Effector memory CD8-positive, alpha-beta T cell (primary cell): ENCODE measurements at places on chromosomes 4 and X.

DNA sequence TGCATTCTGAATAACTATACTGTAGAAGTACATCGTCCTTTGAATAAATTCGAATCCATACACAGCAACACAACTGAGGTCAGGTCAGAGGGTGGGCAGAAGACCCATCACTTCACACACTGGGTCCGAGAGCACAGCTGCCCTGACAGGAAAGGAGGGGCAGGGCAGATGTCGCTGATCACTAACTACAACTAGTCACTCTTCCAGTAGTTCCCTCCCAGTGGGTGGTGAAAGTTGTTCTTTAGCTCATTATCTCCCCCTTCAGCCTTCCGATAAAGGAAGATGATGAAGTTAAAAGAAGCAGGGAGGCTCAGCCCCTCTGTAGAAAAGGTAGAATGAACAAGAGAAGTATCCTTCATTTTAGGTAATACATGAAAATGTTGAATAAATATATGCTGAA, 278.9 kb downstream of the INPP4B start:
- peak; percentile 15 for DNase-seq

DNA sequence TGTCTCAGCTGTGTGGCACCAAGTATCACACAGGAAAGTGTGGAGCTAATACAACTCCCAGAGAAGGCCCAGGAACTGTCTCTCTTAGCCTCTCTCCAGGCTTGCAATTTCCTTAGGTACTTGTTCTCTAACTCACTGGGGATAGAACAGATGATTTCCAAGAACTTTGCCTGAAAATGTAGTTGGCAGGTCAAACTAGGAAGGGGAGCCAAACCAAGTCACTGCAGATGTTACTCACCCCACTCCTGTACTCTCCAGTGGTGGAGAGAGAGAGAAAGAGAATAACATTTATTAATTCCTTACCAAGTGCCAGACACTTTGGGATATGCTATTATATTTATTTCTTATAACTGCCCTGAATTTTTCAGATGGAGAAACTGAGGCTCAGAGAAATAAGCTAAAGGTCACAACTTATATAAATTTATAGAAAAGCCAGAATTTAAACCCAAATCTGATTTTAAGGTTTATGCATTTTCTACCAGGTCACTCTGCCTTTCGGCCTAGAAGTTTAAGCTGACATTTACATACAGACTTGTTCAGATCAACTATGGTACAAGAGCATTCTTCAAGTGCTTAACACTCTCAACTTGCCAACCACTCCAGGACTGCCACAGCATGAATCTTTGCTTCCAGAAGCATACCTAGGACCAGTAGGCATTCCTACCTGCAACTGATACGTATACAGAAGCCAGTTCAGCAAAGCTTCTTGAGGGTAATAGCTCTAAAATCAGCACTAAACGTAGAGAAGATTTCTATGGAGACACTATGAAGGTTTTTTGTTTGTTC, 248.6 kb upstream of the ETNPPL start:
- no peak for DNase-seq

- no peak for DNase-seq
These were observed 7.8 kb upstream of the GPR82 start for GRCh38 chrX:41716222-41716621.

- DNase-seq = no peak
These were observed at the start of gene SMARCA1 for GRCh38 chrX:129523079-129523911. TSS of gene SMARCA1 (minus strand) at chrX:129523490. CDS start at chrX:129523370, 120 bp downstream.

- DNase-seq = no peak
These were observed 79.5 kb upstream of the ATP6AP2 start for GRCh38 chrX:40501164-40501855.

DNA sequence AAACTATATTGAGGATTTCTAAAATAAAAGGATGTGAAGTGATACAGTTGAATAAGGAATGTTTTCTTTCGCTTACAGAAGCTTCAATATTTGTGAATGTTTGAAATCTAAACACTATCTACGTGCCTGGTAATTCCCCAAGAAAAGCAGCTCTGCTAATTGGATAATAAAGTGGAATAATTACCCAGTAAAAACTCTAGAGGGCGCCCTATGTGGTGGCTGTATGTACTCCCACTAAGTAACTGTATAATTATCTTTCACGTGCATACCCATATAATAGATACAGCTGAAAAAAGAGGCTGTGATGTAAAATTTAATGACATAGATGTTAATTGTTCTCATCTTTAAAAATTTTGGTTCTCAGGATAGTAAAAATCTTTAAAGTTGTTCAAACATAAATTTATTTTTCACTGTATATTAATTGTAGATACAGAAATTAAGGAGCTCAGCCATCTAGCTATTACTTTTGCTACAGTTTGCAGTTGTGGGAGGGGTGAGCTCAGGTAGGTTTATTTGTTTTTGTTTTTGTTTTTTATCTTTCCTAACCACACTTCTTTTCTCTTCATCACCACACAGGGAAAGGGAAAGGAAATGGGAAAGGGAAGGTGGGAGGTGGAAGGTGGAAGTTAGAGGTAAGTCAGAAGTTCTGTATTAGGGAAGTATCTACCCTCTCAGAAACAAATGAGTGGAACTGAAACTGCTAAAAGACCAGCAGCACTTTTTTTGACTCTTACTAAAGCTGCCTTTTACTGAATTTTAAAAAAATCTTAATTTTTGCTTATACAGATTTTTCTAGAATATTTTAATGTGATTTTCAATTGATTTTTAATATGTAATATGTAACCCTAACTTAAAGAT, 151.7 kb upstream of the RPS6KA6 start:
- DNase-seq = no peak

DNA sequence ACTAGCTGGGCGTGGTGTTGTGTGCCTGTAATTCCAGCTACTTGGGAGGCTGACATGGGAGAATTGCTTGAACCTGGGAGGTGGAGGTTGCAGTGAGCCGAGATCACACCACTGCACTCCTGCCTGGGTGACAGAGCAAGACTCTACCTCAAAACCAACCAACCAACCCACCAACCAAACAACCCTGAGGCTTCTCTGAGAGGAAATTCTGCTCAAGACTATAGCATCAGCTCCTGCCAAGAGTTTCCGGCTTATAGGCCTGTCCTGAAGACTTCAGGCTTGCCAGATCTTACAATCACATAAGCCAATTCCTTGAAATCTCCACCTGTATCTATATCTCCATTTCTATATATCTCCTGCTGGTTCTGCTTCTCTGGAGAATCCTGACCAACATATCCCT, 173.8 kb upstream of the TBC1D9 start:
- no peak for DNase-seq

- no peak for DNase-seq
These were observed 180.0 kb upstream of the LNX1 start for GRCh38 chr4:53771326-53771725.

DNA sequence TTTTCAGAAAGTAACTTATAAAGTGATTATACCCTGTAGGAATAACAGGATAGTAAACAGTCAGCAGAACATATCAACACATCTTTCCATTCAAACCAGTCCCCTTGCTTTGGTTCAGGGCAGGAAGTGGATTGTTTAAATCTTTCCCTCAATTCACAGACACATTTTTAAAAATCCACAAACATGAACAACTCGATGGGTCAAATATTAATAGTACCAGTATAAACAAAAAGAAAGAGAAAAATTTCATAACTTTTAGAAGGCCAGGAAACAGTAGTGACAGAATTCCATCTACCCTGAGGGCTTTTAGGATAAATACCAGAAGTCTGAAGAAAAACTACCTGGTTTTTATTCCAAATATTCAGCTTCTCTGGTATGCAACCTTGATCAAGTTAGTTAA, 1072.8 kb upstream of the PABPC4L start:
- DNase-seq = no peak

DNA sequence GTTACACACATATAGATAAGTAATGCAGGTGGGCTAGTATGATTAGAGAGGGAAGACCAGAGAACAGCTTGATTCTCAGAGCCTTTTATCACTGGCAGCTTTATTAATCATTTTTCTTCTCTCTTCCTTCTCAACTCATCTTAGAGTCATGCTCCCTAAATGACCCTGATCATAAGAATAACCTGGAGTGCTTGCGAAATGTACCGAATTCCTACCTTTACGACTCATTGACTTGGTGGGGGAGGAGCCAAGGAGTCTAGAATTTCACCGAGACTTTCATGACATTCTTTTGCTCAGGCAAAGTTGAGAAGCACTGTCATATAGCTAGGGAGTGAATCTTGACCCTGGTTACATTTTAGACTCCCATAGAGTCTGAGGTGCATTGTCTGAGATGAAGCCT, 298.9 kb upstream of the PUDP start:
- no peak for DNase-seq

GRCh38 chr4:143025081-143025704, 159.5 kb upstream of the USP38 start:
- no peak for DNase-seq

DNA sequence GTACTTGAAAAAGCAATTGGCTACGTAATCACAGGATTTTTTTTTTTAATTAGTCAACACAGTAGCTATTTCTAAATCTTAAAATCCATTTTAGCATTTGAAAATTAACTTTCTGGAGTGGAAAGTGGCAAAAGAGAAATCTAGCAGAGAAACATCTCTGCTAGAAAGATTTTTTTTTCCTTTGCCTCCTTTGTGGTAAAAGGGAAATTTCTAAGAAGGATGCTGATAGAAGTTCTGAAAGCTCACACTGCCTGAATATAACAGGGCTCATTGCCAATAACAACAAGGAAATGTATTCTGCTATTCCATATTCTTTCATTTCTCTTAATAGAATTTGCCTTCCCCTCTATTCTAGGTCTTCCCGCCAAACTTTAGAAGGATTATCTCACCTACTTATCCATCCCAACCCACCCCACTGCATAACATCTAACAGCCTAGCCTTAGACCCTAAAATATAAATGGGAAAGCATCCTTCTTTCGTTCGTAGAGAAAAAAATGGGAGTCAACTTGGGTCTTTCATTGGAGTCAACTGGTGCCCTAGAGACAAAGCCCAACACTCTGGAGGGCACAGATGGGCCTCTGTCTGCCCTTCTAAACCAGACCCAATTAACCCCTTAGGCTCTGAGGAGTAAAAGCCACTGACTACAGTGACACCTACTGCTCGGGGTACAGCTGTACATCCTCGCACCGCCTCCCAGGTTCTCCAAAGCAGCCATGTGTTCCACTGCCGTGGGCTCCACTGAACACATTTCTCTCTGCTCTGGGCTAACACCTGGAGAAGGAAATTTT, 103.9 kb downstream of the MAML3 start:
- no peak for DNase-seq

- DNase-seq = no peak
These were observed 35.3 kb upstream of the CXCL8 start for GRCh38 chr4:73705056-73705432.

- no peak for DNase-seq
These were observed 512.2 kb downstream of the FSTL5 start for GRCh38 chr4:161651586-161651985.

DNA sequence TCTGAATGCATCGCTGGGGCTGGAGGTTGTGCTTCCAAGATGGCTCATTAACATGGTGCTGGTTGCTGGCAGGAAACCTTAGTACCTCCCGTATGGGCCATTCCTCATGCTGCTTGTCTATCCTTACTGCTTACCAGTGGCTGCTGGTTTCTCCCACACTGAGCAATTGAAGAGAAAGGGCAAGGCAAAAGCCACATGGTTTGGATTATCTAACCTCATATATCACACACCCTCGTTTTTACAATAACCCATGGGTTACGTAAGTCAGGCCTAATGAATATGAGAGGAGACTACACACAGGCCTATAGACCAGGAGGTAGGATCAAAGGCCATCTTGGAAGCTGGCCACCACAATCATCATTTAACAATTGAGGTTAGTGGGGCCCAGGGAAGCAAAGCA, 141.8 kb upstream of the EDNRA start:
- no peak for DNase-seq

GRCh38 chr4:143381189-143382118, 44.8 kb downstream of the GAB1 start:
- no peak for DNase-seq

GRCh38 chrX:38426785-38427184, 74.4 kb downstream of the OTC start:
- DNase-seq = no peak

- no peak for DNase-seq
These were observed 43.7 kb downstream of the MAP7D3 start for GRCh38 chrX:136207546-136207945.

GRCh38 chr4:140141210-140141835, 12.7 kb downstream of the MAML3 start:
- no peak for DNase-seq

GRCh38 chrX:17597836-17598439, 139.4 kb upstream of the SCML1 start:
- no peak for DNase-seq

DNA sequence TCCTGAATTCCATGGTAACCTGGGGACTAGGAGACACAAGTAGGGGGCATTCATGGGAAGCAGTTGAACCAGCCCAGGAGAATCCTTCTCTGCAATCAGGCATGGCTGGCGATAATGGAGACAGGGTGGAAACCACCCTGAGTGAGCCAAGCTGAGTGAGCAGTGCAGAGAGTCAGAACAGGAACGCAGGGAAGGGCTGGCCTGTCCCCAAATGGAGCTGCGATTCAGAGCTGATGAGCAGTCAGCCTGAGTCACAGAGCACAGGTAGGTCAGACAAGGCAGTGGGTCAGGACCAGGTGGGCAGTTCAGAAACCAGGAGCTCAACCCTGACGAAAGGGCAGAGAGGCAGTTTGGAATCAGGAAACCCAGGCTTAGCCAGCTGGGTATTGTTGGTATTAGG, 129.0 kb downstream of the BTC start:
- no peak for DNase-seq

DNA sequence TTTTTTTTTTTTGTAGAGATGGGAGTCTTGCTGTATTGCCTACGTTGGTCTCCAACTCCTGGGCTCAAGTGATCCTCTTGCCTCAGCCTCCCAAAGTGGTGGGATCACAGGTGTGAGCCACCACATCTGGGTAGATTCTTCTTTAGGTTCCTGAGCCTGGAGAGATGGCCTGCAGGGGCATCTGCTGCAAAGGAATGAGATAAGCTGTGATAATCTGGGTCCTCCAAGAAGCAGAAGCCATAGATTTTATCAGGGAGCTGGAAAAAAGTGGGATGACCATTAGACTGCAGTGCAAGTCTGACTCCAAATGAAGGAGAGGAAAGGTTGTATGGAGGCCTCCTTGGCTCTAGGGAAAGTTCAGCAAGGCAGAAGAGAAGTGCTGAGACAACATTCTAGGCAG, 19.0 kb upstream of the ACSL1 start:
- no peak for DNase-seq

- DNase-seq = no peak
These were observed 483.1 kb downstream of the BCOR start for GRCh38 chrX:39614680-39614998.

- DNase-seq = peak; percentile 17
These were observed 529 bp downstream of the DHRSX start for GRCh38 chrX:2500091-2500802.

- no peak for DNase-seq
These were observed 961.0 kb downstream of the PCDH18 start for GRCh38 chr4:136571315-136571714.

DNA sequence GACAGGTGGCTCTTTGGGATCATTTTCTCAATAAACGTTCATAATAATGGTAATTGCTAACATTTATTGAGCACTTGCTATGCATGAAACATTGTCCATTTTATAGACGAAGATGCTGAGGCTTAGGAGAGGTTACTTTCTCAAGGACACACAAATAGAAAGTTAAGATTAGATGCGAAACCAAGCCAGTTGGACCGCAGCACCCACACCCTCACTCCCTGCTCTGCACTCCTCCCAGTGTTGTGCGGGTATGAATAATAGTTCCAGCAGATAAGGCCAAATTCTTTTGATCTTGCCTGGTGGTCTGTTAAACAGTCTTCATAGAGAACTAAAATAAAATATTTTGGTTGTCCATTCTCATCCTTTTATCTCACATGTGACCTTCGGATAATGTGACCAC, 85.0 kb upstream of the BEND4 start:
- DNase-seq = no peak

- DNase-seq = no peak
These were observed 7.0 kb downstream of the NPY5R start for GRCh38 chr4:163350672-163351071.
